ENCODE measurements at places on chromosomes 6 and 20. TPM values are rescaled to one million over a fixed set of nuclear protein-coding genes. Genes with fewer than 3 reads are reported as not detected.

The SLC17A1 gene
- total RNA-seq, result not detected

The GTSF1L gene
- not detected for total RNA-seq

The HLA-DRB5 gene
- 19.9 TPM for total RNA-seq

The SLC17A4 gene
- total RNA-seq, result not detected

The LRRN4 gene
- not detected for total RNA-seq

The SEMG1 gene
- total RNA-seq, result not detected

The SLC12A5 gene
- total RNA-seq, result not detected

The MATN4 gene
- total RNA-seq, result 0.21 TPM

The HEY2 gene
- total RNA-seq, result 0.32 TPM

The DSP gene
- 7.2 TPM for total RNA-seq

The GJA1 gene
- total RNA-seq, result 85.0 TPM

The POPDC3 gene
- not detected for total RNA-seq

The GFOD1 gene
- 28.7 TPM for total RNA-seq

The TMEM170B gene
- total RNA-seq, result 0.53 TPM

GRCh38 chr6:166375013-166375412 is 7.7 kb downstream of the MPC1 start:
- DNase-seq, result no peak

- no peak for DNase-seq
These were observed 211.6 kb upstream of the THEMIS start for GRCh38 chr6:128112494-128112893.

- DNase-seq, result no peak
These were observed 217.1 kb upstream of the MAN1A1 start for GRCh38 chr6:119566546-119567260.

DNA sequence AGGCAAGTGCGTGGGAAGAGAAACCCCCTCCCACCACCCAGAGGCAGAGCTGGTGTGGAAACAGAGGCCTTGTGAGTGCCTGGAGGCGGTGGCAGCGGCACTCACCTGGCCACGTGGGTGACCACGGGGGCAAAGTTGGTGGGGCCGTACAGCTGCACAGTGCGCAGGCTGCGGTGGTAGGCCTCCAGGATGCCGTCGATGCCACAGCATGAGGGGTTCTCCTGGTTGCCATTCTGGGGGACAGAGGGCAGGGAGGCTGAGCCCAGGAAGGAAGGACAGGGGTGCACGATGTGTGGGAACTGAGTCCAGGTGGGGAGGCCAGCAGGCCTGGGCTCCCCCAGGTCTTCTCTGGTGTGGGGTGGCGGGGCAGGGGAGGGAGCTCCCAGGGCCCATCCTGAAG is 47.7 kb downstream of the RAB44 start:
- no peak for DNase-seq

- DNase-seq, result no peak
These were observed 9.2 kb downstream of the ENPP3 start for GRCh38 chr6:131646249-131646670.

- no peak for DNase-seq
These were observed 61.2 kb downstream of the PPP1R14C start for GRCh38 chr6:150203871-150204545.

DNA sequence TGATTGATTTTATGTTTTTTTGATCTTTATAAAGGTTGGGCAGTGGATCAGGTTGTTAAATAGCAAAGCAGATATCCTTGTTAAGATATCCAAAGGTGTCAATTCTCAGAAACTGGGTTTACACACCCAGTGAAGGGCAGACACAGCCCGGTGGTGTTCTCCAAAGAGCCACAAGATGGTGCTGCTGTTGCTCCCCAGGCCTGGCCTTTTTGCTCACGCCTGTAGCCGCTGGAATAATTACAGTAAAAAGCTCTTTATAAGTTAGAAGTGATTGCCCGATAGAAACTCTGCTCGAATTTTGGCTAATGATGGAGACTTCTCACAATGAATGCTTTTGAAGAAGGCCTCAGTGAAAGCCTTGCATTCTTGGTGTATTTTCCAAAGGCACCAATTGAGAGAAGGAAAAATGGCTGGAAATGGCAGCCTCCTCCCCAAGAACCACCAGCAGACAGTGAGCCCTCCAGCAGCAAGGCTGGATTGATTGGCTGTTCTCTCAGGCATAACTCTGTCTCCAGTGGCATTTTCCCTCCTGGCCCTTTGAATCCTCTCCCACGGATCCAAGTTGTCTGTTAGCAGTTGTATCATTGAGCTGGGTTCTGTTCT is 120.5 kb upstream of the CHD6 start:
- no peak for DNase-seq

DNA sequence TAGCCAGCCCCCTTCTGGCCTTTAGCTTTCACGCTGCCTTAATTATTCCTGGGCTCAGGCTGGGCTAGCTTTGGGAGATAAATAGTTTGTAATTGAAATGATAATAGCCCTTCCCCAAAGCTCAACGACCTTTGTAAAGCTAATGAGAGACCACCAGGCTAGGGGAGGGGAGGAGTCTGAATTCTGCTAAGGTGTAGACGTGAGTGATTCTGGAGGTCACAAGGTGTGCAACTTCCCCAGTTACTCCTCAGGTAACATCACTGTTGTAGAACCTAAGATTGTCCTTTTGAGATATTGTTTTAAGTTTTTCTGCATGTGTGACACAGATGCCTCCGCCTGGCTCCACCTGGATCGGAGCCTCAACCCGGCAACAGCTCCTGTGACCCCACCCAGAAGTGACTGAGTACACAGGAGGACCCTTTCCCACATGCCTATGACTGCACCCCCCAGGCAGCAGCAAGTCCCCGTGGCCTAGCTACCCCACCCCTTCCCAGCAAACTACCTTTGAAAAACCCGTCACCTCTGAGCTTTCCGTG is 5.8 kb upstream of the GPR31 start:
- DNase-seq, result no peak

- DNase-seq, result no peak
These were observed 2.5 kb downstream of the TMEM63B start for GRCh38 chr6:44129841-44130322.

DNA sequence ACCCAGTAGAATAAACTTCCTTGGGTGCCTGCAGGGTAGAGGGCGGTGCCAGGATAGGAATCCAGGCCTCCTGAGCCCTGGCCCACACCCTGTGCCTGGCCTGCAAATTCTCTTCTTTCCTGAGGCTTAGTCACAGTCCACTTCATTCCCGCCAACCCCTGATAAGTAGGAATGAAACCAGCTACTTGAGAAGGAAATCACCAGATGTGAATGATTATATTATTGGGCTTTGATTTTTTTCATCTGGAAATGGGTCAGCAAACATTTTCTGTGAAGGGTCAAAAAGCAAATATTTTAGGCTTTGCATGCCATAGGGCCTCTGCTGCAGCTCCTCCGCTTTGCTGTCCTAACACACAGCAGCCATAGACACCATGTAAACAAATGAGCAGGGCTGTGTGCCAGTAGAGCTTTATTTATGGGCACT is 50.2 kb downstream of the STK35 start:
- DNase-seq, result no peak

DNA sequence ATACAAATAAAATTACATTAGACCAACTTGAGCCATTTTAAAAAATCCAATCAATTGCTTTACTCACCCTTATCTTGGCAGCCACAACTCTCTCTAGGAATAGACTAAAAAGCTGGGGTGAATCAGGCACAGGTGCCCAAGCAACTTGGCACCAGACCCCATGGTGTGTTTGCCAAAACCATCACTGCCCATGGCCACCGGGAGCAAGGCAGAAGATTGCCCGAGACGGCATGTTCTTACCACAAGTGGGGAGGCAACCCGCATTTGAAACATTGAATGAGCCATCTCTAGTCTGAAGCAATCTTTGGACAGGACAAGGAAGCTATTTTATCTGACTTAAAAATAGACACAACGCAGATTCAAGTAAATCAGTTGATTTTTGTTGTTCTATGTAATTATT is 69.0 kb downstream of the SMLR1 start:
- no peak for DNase-seq

DNA sequence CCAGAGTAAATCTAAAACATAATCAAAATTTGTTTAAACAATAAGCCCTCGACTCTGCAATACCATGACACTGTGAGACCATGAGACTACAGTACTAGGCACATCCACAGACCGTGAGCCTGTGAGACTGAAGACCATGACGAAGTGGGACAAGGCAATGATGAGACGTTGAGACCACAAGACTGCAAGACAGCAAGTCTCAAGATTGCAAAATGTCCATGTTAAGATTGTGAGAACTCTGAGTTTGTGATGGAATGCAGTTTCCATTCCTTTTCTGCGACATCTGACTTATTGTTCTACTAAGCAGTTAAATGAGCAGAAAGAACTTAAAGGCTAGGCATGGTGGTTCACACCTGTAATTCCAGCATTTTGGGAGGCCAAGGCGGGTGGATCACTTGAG is 102.1 kb upstream of the PHACTR1 start:
- DNase-seq, result no peak

DNA sequence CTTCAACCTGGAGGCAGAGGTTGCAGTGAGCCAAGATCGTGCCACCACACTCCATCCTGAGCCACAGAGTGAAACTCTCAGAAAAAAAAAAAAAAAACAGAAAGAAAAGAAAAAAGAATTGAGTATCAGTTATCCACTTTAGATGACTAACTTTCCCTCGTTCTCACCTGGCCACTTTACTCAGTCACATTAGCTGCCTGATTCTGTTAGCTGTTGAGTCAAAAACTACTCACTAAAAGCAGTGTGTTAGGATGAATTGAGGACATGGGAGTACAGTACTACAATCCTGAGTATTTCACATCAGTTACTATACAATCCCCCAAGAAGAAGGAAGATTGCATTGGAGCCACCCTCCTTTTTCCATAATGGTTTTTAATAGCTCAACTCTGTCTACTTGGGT is 114.6 kb downstream of the ADAT2 start:
- DNase-seq, result no peak

- no peak for DNase-seq
These were observed 416.8 kb upstream of the SPTLC3 start for GRCh38 chr20:12591949-12592470.

GRCh38 chr6:130560231-130560630 is 194.4 kb downstream of the TMEM200A start:
- DNase-seq, result no peak

DNA sequence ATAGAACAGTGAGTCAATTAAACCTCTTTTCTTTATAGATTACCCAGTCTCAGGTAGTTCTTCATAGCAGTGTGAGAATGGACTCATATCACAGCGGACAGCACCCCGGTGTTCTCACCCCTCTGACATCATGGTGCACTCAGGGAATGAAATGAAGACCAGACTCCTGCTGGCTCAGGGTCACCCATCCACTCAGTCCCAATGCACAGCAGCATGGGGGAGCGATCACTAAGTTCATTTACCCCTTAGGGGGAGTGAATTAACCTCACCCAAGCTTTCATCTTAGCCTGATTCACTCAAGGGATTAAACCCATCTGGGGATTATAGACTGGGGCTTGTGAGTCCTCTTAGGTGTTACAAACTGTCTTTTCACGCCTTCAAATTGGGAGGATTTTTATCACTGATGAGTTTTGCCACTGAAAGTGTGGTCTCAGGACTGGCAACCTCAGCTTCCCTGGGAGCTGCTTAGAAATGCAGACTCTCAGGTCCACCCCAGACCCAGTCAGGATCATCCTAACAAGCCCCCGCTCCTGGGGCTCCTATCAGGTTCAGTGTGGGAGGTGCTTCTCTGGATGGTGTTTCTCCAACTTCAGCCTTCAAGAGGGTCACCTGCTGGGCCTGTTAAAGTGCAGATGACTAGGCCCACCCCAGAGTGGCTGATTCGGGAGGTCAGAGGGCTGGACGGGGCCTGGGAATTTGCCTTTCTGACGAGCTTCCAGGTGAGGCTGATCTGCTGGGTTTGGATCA is 44.3 kb upstream of the FRMD1 start:
- DNase-seq, result no peak

GRCh38 chr6:14222956-14223355 is 105.4 kb downstream of the CD83 start:
- no peak for DNase-seq

- no peak for DNase-seq
These were observed 42.4 kb downstream of the PLAGL2 start for GRCh38 chr20:32164984-32165735.

GRCh38 chr20:54619181-54619580 is 143.8 kb downstream of the DOK5 start:
- no peak for DNase-seq

DNA sequence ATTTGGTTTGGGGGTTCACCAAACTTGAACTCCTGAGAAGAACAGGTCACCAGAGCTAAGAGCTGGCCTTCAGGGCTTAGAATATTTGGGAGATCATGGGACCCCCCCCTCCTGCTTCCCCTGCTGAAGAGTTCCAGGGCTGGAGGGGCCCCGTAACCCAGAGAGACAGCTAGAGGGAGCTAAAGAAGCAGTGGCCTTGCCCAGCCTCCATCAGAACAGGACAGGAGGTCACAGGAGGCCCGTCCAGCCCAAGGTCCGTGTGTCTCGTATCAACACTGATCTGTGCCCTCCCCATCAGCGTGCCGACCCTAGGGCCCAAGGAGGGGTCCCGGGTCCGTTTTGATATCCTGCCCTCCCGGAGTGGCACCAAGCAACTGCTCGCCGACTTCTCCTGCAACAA is 40.6 kb upstream of the TGM6 start:
- no peak for DNase-seq

- DNase-seq, result no peak
These were observed 584.1 kb downstream of the MAFB start for GRCh38 chr20:40104959-40105358.

- DNase-seq, result no peak
These were observed 52.9 kb upstream of the FABP7 start for GRCh38 chr6:122726649-122727048.

GRCh38 chr6:39415482-39415881 is 93.0 kb upstream of the KCNK16 start:
- DNase-seq, result no peak

DNA sequence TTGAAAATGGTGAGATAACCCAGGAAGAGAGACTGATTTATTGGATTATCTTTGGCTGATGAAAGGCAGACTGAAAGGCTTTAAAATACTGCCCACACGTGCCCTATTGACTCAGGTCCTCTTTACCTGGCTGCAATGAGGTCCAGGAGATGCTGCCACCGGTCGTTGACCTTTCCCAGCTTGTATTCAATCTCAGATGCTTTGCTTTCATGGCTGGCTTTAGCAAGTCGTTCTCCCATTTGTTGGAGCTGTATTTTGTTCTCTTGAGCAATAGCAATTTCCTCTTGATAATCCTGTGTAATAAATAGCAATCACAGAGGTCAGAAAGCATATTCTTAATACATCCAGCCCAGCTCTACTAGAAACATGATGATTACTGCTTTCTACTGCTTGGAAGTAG is 368.8 kb downstream of the ESR1 start:
- no peak for DNase-seq

Measured in ascending aorta (tissue), 2 donors.